Breast epithelium (tissue), 4 donors: ENCODE measurements at places on chromosomes 11 and 22.

GRCh38 chr11:64058494-64058893 is 22.8 kb downstream of the FLRT1 start:
- no peak for DNase-seq

GRCh38 chr11:69008737-69009440 is 4.2 kb downstream of the MRGPRF start:
- no peak for DNase-seq

- no peak for DNase-seq
These were observed 117.0 kb downstream of the SLC1A2 start for GRCh38 chr11:35302398-35302797.

GRCh38 chr22:19045094-19045493 is 77.1 kb downstream of the DGCR2 start:
- DNase-seq = no peak
